HepG2 (cell line): ENCODE measurements at places on chromosomes 13 and 19. TPM values are rescaled to one million over a fixed set of nuclear protein-coding genes. Genes with fewer than 3 reads are reported as not detected.

GRCh38 chr13:113378825-113379224, 14.9 kb upstream of the GRTP1 start:
- no peak for DNase-seq

DNA sequence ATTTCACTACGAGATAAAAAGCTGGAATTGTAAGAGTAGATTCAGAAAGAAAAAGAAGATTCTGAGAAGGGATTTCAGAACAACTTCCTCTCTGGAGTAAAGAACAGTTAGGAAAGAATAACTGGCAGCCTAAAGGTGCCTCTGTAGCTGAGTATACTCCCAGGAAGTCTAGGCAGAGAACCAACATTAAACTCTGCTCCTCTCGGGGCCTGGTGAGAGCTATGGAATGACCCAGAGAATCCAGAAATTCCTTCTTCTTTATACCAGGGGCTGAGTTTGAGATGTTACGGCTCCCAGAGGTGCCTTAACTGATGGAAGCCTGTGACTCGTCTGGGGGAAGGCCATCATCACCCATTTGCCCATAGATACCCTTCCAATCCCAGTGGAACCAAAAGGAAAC, 39.1 kb downstream of the FAM216B start:
- no peak for DNase-seq

DNA sequence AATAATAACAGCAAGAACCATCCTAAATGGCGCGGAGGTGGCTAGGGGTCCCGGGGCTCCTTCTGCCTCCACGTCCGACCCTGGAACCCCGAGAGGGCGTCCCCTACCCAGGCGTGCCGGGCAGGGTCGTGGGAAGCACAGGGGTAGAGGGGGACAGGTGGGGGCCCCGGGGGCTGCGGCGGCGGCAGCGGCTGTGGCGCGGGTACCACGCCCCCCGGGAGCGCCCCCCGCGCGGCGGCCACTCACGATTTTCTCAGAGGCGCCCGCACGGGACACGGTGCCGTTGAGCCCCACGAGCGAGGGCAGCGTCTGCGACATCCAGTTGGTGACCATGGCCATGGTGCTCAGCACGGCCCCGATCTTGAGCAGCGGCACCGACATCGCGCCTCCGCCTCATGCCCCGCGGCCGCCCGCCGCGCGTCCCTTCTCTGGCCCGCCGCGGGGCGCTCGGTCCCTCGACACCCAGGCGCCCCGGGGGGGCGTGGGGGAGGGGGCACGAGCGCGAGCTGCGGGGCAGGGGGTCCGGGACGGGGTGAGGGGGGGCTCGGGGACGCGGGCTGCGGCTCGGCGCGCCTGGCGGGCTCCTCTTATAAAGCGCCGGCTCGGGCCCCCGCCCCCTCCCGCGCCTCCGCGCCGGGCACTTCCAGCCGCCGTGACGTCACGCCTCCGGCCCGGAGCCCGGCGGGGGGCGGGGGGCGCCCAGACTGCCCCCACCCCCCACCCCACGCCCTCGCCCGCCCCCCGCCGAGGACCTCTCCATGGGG, 22.9 kb downstream of the OLFM2 start:
- DNase-seq, result no peak

DNA sequence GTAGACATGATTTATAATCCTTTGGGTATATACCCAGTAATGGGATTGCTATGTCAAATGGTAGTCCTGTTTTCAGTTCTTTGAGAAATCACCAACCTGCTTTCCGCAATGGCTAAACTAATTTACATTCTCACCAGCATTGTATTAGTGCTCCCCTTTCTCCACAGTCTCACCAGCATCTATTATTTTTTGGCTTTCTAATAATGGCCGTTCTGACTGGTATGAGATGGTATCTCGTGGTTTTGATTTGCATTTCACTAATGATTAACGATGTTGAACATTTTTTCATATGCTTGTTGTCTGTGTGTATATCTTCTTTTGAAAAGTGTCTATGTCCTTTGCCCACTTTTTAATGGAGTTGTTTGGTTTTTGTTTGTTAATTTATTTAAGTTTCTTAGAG, 165.1 kb downstream of the PDS5B start:
- no peak for DNase-seq

DNA sequence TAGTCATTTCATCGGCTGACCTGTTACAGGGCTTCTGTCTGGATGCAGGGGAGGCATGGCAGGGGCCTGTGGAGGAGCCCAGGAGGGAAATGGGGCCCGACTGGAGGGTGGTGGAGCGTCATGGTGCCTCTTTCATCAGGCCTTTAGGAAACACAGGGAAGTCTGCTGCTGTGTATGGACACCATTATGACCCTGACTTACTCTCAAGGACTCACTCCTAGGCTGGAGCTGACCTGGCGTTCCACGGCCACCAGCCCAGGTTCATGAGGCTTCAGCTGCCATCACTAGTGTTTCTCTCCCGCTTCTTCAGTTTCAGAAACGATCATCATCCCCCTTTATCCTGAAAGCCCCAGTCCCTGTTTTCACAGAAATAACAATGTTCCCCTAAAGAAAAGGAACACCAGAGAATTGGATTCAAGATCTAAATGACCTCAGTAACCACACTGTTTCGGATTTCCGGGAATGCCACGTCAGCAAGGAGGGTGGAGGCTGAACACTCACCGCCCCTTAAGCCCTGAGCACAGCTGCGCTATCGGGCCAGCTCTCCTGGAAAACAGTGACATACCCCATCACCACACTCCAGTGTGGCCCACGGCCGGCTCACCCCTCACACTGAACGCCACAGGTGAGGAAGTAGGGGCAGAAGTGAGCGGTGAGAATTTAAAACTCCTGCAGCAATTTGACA, 67.6 kb downstream of the SOX1 start:
- no peak for DNase-seq

GRCh38 chr19:28021259-28022185, 1191.4 kb downstream of the UQCRFS1 start:
- DNase-seq, result no peak

- DNase-seq, result no peak
Observed at GRCh38 chr19:9857920-9858746, 23.0 kb downstream of the PIN1 start.

- DNase-seq, result no peak
Observed at GRCh38 chr13:67086260-67086659, 143.9 kb downstream of the PCDH9 start.

- DNase-seq, result no peak
Observed at GRCh38 chr13:67792151-67792676, 562.1 kb upstream of the PCDH9 start.

DNA sequence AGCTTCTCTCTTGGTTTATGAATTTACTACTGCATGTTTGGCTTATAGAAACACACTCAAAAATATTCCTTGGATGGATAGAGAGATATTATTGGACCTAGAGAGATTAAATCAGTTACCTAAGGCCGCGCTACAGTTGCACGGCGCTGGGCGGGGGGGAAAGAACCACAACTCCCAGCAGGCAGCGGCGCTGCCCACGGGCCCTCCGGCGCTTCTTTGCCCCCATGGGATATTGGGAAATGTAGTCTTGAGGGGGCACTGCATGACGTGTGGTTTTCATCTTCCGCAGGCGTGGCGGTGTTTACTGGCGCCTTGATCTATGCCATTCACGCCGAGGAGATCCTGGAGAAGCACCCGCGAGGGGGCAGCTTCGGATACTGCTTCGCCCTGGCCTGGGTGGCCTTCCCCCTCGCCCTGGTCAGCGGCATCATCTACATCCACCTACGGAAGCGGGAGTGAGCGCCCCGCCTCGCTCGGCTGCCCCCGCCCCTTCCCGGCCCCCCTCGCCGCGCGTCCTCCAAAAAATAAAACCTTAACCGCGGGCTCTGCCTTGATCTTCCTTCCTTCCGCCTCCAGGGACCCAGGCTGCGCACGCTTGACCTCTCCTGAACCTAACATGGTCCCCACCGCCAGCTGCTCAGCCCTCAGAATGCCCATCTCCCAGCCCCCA, 4.8 kb downstream of the EMP3 start:
- DNase-seq, result no peak

DNA sequence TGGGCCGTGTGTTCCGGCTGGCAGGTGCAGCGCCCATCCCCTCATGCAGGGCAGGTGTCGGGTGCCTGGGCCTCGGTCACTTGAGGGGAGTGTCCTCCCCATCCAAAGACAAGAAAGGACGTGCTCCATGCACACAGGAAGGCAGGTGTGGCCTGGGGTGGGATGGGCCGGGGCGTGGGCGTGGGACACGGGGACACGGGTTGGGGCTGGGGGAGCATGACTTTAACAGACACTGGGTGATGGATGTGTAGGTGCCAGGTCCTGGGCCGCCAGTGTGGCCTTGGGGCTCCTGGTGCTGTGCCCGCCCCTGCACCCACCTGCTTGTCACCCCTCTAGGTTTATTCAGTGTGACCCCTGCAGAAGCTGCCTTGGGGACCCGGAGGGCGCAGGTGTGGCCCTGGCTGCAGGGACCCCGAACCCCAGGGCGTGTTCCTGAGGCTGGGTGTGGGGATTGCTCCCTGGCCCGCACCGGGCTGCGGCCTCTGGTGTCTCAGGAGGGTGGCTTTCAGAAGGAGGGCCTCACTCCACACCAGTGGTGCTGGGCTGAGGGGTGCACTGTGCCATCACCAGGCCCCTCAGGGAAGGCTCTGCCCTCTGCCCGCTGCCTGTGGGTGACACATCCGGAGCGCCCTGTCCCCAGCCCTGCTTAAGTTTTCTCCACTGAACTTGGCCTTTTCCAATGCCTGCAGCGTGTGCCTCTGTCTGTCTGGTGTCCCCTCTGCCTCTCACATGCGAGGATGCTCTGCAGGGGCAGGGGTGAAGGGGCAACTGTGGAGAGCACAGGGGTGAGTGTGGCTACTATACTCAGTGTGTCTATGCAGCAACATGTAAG, 5.2 kb downstream of the TMEM255B start:
- DNase-seq, result no peak

GRCh38 chr19:55460670-55461258, 678 bp downstream of the ISOC2 start:
- DNase-seq, result peak; percentile 84

GRCh38 chr13:79749566-79749965, 268.6 kb downstream of the NDFIP2 start:
- DNase-seq, result no peak

DNA sequence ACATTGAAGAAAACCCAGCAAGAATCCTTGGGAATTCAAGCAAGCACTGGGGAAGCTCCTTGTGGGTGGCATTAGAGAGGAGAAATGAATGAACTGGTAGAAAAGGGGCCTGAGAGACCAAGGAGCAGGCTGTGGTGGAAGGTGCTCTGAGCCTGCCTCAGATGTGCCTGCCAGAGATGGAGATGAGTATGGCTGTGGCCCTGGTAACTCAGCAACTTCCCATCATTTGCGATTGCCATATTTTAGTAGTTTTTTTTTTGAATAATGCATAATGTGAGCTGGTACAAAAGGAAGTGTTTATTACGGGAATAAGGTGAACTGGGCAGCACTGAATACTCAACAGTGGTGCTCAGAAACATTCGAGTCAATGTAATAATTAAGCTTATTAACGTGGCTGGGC, 39.1 kb downstream of the ERICH6B start:
- no peak for DNase-seq

DNA sequence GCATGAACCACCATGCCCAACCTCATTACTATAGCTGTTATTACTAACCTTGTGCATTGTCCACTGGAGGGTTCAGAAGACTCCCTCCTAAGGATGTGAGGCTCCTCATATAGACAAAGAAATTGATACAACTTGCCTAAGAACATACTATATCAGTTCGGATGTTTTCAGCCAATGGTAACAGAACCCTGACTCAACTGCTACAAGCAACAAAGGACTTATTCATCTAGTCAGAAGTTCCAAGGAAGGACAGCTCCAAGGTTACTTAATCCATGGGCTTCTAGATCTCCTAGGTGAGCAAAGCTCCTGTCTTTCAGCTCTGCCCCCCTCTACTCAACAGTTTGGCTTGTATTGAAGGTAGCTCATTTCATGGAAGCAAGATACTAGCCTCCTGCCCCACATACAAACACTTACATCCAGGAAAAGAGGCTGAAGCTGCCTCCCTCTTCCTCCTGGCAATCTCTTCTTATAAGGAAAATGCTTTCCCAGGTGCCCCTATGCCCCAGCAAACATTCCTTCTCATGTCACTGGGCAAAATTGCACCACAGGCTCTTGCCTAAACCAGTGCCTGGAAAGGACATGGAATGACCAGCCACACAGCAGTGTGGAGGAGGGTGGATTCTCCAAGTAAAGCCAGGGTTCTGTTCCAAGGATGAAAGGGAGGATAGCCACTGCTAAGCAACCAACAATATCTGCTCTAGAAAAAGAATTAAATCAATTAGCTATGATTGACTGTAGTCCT, 497.8 kb downstream of the FOXO1 start:
- no peak for DNase-seq

DNA sequence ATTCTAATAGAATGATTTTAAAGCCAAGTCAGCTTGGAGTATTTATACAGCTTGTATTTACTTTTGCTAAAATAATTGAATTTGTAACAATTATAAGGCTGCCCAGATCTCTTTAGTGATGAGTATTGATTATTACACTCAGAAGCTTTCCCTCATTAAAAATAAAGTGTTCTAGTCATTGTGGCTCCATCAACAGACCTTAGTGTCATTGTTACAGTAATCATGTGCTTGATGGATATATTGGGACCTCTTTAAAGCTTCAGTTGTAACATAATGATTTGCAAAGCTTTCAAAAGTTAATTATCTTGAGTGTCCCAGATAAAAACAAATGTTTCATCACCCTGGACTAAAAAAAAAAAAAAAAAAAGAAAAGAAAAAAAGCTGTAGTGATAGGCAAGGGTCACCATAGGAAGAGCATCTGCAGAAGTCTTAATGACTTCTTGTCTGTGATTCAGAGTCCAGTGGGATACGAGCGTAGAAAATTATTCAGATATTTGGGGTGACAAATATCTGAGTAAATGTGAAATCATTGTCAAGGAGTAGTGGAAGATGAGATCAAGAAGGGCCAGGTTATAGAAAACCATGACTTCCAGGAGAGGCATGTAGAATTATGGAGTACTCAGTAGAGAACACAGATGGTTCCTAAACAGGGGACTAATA, 369.6 kb downstream of the DCT start:
- no peak for DNase-seq

GRCh38 chr13:97483465-97483864, 49.5 kb downstream of the RAP2A start:
- DNase-seq, result no peak

DNA sequence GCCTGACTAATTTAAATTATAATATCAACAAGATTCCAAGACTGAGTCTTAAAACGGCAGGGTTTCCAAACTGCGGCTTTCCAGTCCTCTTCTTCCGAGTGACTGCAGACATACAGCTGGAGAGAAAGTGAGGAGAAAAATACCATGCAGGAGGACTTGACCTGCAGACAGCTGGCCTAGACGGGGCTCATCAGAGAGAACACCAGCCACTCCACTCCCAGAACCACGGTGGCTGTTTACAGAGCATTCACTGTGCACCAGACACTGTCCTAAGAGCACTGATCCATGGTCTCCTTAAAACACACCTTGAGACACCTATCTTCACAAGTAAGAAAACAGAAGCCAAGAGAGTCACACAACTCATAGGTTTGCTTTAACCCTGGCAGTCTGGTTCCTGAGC, 152.7 kb downstream of the MIPEP start:
- DNase-seq, result no peak

SPIB gene
- polyA plus RNA-seq, result 0.04 TPM in 1 of 2 replicates, not detected in the other

IRGC gene
- polyA plus RNA-seq, result not detected in 2 replicates

GNG7 gene
- 3.3 and 3.9 TPM in 2 replicates for polyA plus RNA-seq

KLK2 gene
- 0.11 TPM in 1 of 2 replicates, not detected in the other for polyA plus RNA-seq

EBI3 gene
- 3.4 and 8.3 TPM in 2 replicates for polyA plus RNA-seq

IRS2 gene
- 0.04 and 0.05 TPM in 2 replicates for polyA plus RNA-seq
